ENCODE measurements at places on chromosomes 5 and 9.

GRCh38 chr9:70013598-70014196 lies 30.0 kb upstream of the MAMDC2 start:
- DNase-seq = peak; percentile 20

DNA sequence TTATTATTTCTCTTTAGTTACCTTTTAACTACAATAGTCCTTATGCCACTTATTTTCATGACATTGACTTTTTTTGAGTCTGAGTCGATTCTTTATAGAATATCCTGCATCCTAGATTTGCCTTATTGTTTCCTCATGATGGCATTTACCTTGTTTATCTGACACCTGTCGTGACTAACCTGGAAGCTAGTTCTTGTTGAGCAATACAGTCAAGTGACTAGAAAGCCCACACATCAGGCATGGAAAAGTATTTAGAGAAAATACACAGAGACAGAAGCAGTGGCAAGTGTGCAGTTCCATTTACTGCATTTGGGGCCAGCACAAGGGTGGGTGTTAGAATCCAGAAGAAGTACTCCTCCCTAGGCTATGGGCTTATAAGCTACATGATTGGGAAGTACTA lies 97.8 kb downstream of the ERMP1 start:
- DNase-seq = no peak

GRCh38 chr9:90142580-90142979 lies 500.0 kb downstream of the DIRAS2 start:
- DNase-seq = peak; percentile 92

- no peak for DNase-seq
Measured at GRCh38 chr9:135413461-135413860, 66.1 kb upstream of the PPP1R26 start.

- no peak for DNase-seq
Measured at GRCh38 chr5:60147791-60148190, 254.3 kb upstream of the PDE4D start.

DNA sequence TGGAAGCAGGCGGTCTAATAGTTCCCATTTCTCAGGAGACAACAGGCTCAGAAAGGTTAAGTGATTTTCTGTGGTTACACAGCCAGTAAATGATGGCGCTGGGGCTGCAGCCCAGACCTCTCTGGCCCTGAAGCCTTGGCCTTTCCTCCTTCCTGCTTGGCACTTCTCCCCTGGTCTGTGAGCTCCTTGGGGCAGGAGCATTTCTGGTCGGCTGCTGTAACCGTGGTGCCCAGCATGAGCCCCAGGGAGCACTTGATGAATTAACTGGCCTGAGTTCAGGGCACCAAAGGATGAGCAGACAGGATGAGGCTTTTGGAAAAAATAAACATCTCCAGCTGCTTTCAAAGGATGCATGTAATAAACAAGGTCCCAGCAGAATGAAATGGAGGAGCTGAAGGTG lies 30.2 kb downstream of the CDHR2 start:
- no peak for DNase-seq
